ENCODE measurements at places on chromosomes 5 and 9. TPM values are rescaled to one million over a fixed set of nuclear protein-coding genes. Genes with fewer than 3 reads are reported as not detected.

The SLC46A2 gene
- not detected for total RNA-seq

The CTNNAL1 gene
- 13.4 TPM for total RNA-seq

The PNPLA7 gene
- total RNA-seq, result 1.6 TPM

The WNT8A gene
- total RNA-seq, result 0.23 TPM

The RNF183 gene
- total RNA-seq, result not detected

The PCDHGB1 gene
- 10.4 TPM for total RNA-seq

The KCNV2 gene
- total RNA-seq, result not detected

The OTP gene
- total RNA-seq, result 3.2 TPM

The DEPDC1B gene
- 8.1 TPM for total RNA-seq

The GFRA3 gene
- not detected for total RNA-seq

The CENPK gene
- total RNA-seq, result 12.0 TPM

The SPARC gene
- total RNA-seq, result 157 TPM

The ADCY2 gene
- 32.3 TPM for total RNA-seq

The RAD17 gene
- total RNA-seq, result 45.2 TPM

The CTSV gene
- total RNA-seq, result 0.46 TPM

The BARHL1 gene
- 0.69 TPM for total RNA-seq

The DNAH5 gene
- total RNA-seq, result 4.2 TPM

The MCIDAS gene
- not detected for total RNA-seq
